Activated CD8-positive, alpha-beta memory T cell treated with anti-CD3 and anti-CD28 coated beads, Interleukin-2, amount 50 U/mL, for 4 hours (primary cell): ENCODE measurements at places on chromosomes 13 and 19.
A peak's percentile ranks its signal among the peaks of the same experiment; 100 is the strongest.

DNA sequence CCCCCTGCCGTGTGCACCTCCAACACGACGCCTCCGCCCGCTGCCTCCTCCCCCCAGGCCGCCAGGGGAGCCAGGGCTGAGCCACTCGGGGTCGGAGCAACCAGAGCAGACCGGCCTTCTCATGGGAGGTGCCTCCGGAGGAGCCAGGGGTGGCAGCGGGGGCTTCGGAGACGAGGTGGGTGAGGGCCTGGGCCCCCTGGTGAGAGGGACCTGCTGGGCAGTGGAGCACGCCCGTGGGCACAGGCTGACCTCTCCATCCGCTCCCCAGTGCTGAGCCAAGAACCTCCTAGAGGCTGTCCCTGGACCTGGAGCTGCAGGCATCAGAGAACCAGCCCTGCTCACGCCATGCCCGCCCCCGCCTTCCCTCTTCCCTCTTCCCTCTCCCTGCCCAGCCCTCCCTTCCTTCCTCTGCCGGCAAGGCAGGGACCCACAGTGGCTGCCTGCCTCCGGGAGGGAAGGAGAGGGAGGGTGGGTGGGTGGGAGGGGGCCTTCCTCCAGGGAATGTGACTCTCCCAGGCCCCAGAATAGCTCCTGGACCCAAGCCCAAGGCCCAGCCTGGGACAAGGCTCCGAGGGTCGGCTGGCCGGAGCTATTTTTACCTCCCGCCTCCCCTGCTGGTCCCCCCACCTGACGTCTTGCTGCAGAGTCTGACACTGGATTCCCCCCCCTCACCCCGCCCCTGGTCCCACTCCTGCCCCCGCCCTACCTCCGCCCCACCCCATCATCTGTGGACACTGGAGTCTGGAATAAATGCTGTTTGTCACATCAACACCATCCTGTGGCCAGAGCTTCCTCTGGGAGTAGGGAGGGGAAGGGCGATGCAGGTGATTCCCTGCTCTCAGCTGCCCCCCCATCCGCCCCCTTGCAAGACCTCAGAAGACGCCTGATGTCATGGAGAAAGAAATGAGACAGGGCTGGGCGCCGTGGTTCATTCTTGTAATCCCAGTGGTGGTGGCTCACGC, 12.0 kb downstream of the BCAM start:
- DNase-seq = no peak

- no peak for DNase-seq
Measured at GRCh38 chr13:29909975-29910674, 59.7 kb upstream of the UBL3 start.

GRCh38 chr19:1113030-1113985, 9.5 kb downstream of the GPX4 start:
- peak; percentile 88 for DNase-seq

DNA sequence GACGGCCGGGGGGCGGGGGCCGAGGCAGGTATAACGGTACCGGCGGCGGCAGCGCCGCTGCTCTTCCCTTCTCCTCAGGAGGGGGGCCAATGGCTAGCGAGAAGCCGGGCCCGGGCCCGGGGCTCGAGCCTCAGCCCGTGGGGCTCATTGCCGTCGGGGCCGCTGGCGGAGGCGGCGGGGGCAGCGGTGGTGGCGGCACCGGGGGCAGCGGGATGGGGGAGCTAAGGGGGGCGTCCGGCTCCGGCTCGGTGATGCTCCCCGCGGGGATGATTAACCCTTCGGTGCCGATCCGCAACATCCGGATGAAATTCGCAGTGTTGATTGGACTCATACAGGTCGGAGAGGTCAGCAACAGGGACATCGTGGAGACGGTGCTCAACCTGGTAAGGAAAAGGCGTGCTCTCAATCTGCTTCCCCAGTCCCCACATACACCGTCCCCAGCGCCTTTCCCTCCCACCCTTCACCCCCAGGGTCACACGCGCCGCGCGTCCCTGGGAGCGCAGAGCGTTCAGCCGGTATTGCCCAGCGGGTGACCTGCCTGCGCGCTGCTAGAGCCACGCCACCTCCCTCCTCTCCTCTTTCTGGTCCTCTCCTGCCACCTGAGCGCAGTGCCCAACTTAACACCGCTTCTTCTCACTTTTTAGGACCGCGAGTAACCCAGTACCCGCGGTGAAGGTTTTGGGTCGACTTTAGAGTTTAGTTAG, 814 bp downstream of the NBEA start:
- DNase-seq = peak; percentile 22

DNA sequence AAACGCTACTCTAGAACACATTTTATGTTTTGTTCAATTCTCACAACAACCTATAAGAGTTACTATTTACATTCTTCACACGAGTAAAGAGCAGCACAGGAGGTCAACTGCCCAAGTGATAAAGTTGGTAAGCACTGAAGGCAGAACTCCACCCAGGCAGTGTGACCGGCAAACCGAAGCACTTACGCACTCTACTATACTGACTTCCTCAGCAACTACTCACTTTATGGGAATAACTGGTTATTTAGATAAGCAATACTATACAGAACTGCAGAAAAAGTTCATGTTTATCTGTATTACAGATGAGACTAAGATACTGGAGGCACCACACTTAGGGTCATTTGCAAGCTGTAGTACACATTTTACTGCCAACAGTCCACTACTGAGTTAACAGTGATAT, 28.8 kb downstream of the FOXO1 start:
- no peak for DNase-seq

DNA sequence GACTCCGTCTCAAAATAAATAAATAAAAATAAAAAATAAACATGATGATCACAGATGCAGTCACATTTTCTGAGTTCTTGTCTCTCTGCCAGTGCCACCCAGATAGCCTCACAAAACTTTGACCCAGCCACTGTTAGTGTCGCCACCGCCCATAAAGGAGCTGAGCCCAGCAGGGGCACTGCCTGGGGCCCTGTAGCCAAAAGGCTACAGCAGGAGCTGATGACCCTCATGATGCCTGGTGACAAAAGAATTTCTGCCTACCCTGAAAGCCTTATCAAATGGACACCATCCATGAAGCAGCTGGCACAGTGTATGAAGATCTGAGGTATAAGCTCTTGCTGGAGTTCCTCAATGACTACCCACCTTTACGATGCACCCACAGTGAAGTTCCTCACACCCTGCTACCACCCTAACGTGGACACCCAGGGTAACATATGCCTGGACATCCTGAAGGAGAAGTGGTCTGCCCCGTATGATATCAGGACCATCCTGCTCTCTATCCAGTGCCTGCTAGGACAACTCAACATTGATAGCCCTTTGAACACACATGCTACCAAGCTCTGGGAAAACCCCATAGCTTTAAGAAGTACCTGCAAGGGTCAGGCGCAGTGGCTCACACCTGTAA, 18.3 kb downstream of the ZNF587 start:
- no peak for DNase-seq

DNA sequence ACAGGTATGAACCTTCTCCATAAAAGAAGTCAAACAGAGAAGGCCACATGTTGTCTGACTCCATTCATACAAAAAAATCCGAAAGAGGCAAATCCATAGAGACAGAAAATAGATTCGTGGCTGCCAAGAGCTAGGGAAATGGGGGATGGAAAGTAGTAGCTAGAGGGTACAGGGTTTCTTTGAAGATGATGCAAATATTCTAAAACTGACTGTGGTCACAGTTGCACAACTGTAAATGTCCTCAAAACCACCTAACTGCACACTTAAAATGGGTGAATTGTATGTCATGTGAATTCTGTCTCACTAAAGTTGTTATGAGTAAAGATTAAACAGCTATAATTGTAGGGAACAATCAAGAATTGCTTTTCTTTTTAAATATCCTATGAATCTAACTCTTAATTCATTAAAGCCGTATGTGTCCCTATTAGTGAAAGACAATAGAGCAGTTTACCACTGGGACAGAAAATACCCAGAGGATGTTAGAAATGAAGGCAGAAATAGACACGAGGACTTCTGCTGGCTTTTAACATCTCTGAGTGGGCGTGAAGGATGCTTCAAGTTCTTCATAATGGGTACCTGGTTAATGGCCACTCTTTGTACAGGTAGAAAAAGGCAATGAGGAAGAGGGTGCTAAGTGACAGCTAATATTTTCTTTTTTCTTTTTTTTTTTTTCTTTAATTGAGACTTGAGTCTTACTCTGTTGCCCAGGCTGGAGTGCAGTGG, 21.2 kb downstream of the INSR start:
- no peak for DNase-seq

DNA sequence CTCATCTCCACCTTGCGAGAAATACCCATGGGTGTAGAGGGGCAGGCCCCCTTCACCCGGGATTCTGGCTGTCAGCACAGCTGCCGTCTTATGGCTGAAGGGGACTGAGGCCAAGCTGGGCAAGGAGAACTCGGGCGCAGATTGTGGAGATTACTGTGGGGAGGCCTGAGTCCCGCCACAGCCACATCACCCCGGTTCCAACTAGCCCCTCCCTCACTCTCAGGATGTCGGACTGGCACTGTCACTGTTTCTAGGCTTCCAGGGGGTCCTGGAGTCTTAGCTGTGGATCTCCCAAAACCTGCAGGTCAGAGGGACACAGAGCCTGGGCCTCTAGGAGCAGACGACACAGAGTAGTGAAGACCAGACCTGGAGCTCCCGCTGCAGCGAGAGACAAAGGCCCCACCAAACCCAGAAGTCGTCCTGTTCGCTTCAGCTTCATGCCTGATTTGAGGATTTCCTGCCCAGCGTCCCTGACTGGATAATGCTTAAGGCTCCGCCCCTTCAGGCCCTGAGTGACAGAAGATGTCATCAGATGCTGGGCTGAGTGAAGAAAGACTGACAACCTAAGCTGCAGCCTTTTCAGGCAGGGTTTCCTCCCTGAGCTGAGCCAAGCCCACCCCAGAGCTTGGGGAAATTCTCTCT, 55.8 kb downstream of the ZNF93 start:
- DNase-seq = no peak

GRCh38 chr13:113109151-113110047, 3.8 kb downstream of the F7 start:
- peak; percentile 14 for DNase-seq

GRCh38 chr19:10863107-10863717, 8.1 kb upstream of the CARM1 start:
- no peak for DNase-seq

GRCh38 chr19:33125929-33126388, 6.0 kb upstream of the WDR88 start:
- peak; percentile 45 for DNase-seq

DNA sequence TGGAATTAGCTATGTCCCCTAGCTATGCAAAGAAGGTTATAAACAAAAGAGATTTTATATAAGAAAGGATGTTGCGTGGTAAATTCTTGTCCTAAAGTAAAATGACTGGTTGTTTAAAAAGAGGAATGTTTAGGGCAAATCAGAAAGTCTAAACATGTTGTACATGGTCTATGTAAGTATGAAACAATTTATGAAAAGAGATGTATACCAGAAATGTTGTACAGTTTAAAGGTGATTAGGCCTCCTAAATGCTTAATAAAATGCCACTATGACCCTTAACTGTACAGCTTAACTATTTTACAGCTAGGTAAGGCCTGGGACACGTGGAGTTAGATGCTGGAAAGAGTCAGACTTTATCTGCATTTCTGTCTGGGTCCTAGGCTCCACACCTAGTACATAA, 775.9 kb upstream of the KLHL1 start:
- no peak for DNase-seq

- peak; percentile 42 for DNase-seq
Measured at GRCh38 chr13:48595431-48596429, 58.0 kb upstream of the CYSLTR2 start.

GRCh38 chr13:101025925-101026324, 351.3 kb upstream of the TMTC4 start:
- no peak for DNase-seq

DNA sequence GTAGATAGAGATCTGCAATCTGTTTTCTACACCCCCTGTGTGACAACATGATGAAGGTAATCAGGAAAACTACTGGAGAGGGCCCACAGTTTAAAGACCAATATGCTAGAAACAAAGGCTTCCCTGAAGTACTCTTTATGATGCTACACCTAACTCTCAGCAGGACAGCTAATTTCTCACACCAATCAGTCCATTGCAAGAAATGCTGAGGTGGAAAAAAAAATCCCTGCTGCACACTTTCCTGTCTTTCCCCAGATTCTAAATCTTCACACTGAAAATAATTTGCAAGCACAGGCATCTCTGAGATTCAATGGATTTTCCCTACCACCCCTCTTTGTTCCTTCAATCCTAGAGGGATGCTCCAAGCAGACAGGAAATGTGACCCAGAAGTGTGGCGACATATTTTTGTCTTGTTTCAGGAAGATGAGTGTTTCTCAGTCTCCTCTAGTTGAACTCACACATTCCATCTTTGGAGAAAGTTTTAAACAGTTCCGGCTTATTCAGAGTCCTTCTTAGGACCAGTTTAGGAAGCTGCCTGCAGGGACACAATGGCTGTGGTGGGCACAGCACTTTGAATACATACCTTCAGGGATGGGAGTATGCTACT, 671.6 kb downstream of the DIAPH3 start:
- no peak for DNase-seq

- peak; percentile 49 for DNase-seq
Measured at GRCh38 chr13:30577401-30577852, 40.3 kb upstream of the USPL1 start.

- no peak for DNase-seq
Measured at GRCh38 chr19:389255-389934, 19.6 kb downstream of the C2CD4C start.

GRCh38 chr13:34578471-34578870, 363.6 kb upstream of the NBEA start:
- no peak for DNase-seq

DNA sequence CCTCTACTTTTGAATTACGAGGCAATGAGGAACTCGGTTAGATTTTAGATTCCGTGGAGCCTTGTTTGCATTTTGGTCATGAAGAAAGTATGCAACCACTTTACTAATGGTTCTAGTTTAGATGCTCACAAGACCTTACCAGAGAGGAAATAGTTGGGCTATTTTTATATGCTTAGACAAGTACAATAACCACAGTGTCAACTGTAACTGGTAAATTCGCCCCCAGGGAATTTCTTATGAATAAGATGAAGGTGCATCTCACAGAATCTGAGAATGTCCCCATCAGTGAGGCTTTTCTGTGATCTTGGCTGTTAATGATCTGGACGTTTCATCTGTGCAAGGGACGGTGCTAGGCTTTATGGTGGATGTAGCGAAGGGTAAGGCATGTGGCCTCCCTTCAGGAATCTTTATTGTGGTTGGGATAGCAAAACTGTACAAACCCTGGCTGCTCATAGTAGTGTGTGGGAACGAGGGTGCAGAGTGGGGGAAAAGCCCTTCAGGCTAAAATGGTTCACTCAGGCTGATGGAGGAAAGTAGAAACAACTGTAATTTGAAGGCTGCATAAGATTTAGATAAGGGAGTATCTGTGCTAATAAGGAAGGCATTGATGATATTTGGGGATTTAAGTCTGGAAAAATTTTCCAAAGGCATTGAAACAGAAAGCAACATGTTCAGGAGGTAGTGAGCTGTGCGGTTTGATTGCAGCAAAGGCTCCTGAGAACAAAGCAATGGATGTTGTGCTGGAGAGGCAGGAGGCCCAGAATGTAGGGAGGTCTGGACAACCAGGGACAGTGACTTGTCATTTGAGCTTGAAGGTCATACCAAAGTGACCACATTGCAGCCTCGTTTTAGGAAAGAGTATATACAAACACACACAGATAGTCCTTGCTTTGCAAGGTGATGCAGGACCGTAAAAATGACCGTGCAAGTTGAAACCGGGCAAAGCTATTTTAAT, 28.4 kb downstream of the UBAC2 start:
- DNase-seq = no peak
